Activated CD4-positive, alpha-beta T cell treated with anti-CD3 and anti-CD28 coated beads, Interleukin-10, Interleukin-2, amounts not matched to agents 100 ng/mL and 50 ng/mL, durations not matched to agents 16 hours and 8 hours (primary cell): ENCODE measurements at places on chromosomes 3 and 15.

- no peak for DNase-seq
Observed at GRCh38 chr3:172919297-172919683, 168.8 kb downstream of the ECT2 start.

DNA sequence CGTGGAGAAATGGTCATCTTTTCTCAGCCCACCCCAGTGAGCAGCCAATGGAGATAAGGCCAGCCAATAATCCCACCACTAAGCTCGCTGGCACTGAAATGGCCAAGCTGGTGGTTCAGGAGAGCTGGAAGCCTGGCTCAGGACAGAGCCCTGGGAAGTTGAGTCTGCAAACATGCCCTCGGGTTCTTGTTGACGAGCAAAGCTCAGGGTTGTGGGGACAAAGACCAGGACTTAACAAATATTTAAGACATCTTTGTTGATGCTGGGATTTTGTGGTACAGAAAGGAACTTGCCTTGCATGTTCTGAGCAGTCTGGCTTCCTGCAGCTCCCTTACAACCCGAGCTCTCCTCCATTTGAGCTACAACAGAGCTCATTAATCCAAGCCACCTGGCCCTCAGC lies 4.4 kb downstream of the FAH start:
- DNase-seq = no peak

GRCh38 chr3:126364731-126365301 lies 7.6 kb upstream of the KLF15 start:
- no peak for DNase-seq

GRCh38 chr3:66983101-66983500 lies 15.0 kb upstream of the KBTBD8 start:
- DNase-seq = no peak

GRCh38 chr3:197734667-197735318 lies 1.9 kb downstream of the RUBCN start:
- peak; percentile 36 for DNase-seq

DNA sequence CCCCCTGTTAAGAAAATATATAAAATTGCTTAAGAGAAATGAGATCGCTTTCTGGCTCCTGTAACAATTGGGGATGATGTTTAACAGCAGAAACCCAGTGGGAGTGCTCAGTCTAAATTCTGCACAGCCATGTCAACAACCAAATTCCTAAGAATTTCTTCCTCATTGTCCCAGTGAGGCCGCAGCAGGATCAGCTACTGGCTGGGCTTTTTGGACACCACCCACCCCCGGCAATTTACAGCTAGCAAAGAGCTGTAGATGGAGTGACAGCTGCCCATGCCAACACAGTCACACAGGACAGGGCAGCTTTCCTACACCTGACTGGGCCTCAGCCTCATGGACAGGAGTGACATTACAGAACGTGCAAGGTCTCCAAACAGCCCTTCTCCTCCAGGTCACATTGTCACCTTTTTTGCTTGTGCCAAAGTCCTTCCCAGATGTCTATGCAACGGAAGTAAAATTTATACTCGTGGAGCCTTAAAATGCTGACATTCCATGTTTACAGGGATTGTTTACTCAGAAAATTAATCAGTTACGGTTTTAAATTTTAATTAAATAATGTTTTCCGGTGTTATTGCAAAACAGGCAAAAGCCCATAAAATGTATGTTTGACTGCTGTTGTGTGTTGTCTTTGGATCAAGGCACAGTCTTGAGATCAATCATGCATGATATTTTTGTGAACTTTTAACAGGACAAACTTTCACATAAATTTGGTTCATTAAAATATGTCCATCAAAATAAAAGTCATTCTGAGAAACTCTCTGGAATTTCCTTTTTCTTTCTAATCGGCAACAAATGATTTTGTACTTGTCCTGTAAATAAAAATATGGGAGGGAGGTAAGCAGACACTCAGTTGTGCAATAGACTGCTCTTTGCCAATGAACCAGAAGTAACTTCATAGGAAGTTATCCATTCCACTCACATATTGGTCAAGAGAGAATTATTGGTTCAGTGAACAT lies 943.2 kb downstream of the MCTP2 start:
- no peak for DNase-seq

- DNase-seq = no peak
Observed at GRCh38 chr3:27326629-27327545, 42.3 kb downstream of the NEK10 start.

DNA sequence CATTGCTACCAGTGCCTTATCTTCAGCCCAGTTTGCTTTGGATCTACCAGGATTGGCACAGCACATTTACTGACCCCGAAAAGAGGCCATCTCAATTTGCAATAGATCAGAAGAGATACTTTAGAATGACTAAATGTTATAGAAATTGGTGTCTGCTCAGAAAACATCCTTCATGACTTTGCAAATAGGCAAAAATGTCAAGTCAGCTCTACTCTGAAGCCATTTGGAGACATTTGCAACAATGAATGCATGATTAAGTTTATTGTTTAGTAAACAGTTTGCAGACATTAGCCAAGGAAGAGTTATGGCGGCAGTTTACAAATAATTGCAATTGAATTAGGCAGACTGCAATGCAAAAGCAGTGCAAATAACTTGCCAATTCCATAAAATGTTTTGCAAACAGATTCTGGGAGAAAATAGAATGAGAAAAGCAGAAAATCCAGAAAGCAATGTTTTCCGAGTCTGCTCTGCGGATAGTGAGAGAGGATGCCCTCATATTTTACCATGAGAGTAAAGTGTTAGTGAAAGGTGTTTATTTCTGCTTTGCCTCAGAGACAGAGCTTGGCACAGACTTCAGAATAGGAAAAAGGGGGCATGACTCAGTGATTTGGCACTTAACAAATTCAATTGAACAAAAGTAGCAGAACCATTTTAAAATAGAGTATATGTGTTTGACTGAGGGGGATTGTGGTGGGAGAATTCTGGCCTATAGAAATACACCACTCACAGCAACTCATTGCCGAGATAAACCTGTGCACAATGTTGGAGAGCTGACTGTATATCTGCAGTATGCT lies 334.9 kb upstream of the NR2F2 start:
- DNase-seq = no peak

DNA sequence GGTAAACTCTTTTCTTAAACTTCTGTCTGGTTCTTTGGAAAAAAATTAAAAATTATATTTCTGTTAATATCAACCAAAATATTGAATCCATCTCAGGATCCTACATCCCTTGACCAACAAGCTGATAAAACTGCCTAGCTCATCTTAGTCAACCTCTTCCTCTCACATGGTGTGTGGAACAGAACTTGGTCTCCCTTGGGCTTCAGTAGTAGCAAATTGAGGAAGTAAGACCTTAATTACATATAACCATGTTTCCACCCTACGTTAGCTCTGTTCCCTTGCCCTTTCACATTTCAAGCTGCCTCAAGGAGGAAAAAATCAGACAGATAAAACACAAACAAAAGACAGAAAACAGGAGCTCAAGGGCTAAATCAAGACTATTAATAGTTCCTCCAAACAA lies 116.4 kb downstream of the GREM1 start:
- no peak for DNase-seq

DNA sequence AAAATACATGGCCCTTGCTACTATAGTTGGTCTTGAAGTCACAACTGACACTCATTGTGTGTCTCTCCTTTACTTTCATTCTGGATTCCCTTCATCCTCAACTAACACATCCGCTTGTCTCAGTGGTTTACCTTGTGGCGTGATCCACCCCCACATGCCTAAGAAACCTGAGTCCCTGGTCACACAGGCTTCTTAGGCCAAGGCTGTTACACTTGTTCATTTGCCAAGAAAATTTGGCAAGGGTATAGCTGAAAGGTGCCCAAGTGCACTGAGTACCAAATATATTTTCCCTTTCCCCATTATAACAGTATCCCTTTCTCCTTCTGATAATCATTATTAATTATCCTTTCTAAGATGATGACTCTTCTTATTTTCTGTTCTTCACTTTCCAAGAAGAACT lies 207.6 kb upstream of the STAC start:
- no peak for DNase-seq

- DNase-seq = no peak
Observed at GRCh38 chr15:39488961-39489360, 91.9 kb upstream of the THBS1 start.
